HCT116 (cell line): ENCODE measurements at places on chromosomes 11 and 22. TPM values are rescaled to one million over a fixed set of nuclear protein-coding genes. Genes with fewer than 3 reads are reported as not detected.

DNA sequence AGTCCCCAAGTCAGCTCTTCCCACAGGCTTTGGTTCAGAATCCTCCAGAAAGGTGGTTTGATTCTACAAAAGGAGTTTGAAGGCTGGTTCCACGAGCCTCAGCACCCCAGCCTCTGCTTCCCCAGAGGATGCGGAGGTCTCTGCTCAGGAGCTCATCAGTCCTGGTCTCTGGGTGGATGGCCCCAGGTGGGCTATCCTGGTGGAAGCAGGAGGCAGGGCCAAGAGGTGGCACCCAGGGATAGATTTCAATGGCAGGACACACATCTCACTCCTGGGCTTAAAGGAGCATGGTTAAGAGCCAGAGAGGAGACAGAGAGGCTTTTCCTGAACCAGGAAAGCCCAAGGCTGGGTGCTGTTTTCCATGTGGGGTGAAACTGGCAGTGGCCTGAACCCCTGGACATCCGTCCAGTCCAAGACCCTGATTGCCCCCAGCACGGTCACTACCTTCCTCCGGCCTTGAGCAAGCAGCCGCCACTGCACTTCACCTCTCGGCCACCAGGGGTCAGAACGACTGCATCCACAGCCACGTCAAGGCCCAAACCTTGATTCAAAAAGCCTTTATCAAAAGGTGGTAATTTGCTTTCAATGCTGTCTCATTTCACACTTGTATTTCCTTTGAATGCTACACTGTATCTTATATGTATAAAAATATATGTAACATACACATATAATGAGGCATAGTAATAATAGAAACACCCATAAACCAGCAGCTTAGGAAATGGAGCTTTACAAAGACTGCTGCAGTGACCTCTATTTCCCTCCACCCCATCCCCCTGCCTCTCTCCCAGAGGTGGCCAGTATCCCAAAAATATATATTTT is 19.3 kb upstream of the FXYD2 start:
- no peaks in the 10 kb centered on the region for H3K36me3 ChIP-seq
- no peak overlapping the region for H3K4me3 ChIP-seq
- no peaks in the 10 kb centered on the region for H3K4me1 ChIP-seq
- peak; percentile 54 for DNase-seq

GRCh38 chr22:19068784-19069271 is 53.4 kb downstream of the DGCR2 start:
- no peaks in the 10 kb centered on the region for H3K4me1 ChIP-seq
- no peak overlapping the region for H3K27ac ChIP-seq
- no peaks in the 10 kb centered on the region for H3K27me3 ChIP-seq
- H3K4me3 ChIP-seq: no peak overlapping the region
- peaks cover 8% of the 10 kb centered on the region for H3K36me3 ChIP-seq

DNA sequence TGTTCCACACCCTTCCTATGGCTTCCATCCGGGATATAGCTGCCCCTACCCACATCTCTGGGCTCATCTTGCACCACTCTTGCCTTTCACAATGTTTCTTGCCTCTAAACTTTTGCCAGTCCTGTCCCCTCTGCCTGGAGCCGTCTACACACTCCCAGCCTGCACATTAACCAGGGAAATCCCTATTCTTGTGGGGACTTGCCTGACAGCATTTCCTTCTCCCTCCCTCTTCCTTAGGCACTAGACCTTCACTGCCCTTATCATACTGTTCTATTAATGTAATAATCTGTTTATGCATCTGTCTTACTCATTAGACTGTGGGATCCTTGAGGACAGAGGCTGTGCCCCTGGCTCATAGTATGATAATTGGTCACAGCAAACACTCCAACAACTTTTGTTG is 5.8 kb upstream of the TTC12 start:
- H3K27me3 ChIP-seq: peaks cover 9% of the 10 kb centered on the region
- DNase-seq: no peak
- H3K36me3 ChIP-seq: no peaks in the 10 kb centered on the region
- no peak overlapping the region for H3K27ac ChIP-seq
- no peak overlapping the region for H3K4me3 ChIP-seq

GRCh38 chr22:35482974-35483373 is 57.7 kb upstream of the RASD2 start:
- peaks cover 15% of the 10 kb centered on the region for H3K4me1 ChIP-seq
- DNase-seq: no peak
- H3K27me3 ChIP-seq: no peaks in the 10 kb centered on the region
- no peak overlapping the region for H3K4me3 ChIP-seq
- H3K27ac ChIP-seq: no peak overlapping the region

- H3K27me3 ChIP-seq: no peaks in the 10 kb centered on the region
- H3K4me1 ChIP-seq: no peaks in the 10 kb centered on the region
- H3K27ac ChIP-seq: no peak overlapping the region
- no peaks in the 10 kb centered on the region for H3K36me3 ChIP-seq
These were observed 4.2 kb downstream of the IL17REL start for GRCh38 chr22:50008151-50009040.

DNA sequence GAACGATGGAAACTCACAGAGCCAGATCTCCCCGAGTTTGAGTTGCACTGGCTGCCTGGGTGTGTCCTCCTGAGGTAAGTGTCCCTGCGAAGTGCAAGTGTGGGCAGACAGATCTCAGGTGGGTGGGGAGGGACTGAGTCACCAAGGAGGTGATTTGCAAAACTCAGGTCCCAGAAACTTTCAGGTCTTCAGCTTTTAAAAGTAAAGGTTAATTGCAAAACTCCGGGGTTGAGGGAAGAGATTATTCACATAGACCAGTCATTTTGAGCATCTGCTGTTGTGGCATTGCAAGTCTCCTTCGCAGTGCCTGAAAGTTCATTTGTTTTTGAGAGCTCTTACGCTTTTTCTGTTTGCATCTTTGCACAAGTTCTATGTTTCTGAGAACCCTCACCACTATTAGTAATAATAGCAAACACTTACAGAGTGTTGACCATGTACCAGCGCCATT is 7.1 kb downstream of the CD44 start:
- H3K36me3 ChIP-seq: peaks cover 9% of the 10 kb centered on the region
- peak overlapping the region; percentile 28; the same call in 1 of the 2 replicates for H3K27ac ChIP-seq
- no peak for DNase-seq
- H3K27me3 ChIP-seq: no peaks in the 10 kb centered on the region
- H3K4me3 ChIP-seq: no peak overlapping the region

- no peak overlapping the region for H3K4me3 ChIP-seq
- H3K27ac ChIP-seq: no peak overlapping the region
- DNase-seq: no peak
- no peaks in the 10 kb centered on the region for H3K27me3 ChIP-seq
- H3K4me1 ChIP-seq: no peaks in the 10 kb centered on the region
- no peaks in the 10 kb centered on the region for H3K36me3 ChIP-seq
These were observed 8.0 kb upstream of the FIBIN start for GRCh38 chr11:26985943-26986342.

DNA sequence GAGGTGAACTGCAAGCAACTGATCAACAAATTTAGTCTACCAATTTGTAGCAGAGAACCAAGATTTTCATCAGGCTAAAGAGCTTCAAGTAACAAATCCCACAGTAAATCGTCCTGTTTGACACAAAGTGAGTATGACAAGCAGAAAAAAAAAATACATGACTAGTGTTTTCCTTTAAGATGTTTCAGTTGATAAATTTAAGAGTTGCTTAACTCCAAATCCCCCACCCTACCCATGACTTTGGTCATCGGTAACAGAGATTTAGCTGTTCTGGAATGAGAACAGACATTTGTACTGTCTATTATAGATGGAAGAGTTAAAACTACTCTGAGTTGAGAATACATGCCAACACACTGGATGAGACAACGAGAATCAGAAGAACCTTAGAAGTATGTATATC is 165.0 kb upstream of the MTMR2 start:
- H3K4me3 ChIP-seq: no peak overlapping the region
- H3K27me3 ChIP-seq: no peaks in the 10 kb centered on the region; the same call in 1 of the 2 replicates
- H3K36me3 ChIP-seq: no peaks in the 10 kb centered on the region

DNA sequence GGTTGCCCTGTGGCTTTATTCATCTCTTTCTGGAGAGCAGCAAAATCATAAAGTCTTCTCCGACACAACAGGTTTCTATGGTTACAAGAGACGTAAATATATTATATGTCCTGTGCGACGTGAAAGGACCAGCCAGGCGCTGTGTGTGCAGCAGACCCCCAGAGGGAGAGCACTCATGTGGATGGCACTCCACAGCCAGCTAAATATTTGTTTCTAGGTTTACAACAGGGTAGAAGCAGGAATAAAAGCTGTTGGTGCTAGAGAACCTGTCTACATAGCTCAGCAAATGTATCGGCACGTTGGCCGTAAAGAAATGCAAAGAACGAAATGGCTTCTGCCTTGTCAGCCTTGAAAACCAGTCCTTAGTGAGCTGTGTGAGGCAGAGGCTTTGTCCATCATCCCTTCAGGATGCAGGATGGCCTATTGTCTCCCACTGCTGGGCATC is 133.8 kb upstream of the PITPNB start:
- H3K27ac ChIP-seq: no peak overlapping the region
- H3K27me3 ChIP-seq: peaks cover 51% of the 10 kb centered on the region
- no peaks in the 10 kb centered on the region for H3K36me3 ChIP-seq
- no peak for DNase-seq

DNA sequence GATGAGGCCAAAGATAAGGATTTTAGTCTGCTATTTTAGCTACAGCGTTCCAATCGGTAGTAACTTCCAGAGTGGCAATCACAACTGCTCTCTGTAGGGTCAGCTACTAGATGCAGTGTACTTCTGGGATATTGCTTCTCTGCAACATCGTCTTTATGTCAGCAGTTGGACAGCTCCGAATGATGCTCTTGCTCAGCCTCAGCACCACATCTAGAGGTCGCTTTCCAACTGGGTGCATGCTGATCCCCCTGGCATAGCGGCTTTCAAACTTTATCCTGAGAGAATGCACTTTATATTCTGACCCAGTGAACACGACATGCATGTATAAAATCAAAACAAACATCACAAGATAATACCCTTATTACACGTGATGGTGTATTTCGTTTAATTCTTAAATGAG is 219.6 kb downstream of the C11orf87 start:
- no peaks in the 10 kb centered on the region for H3K27me3 ChIP-seq
- H3K36me3 ChIP-seq: no peaks in the 10 kb centered on the region
- H3K4me3 ChIP-seq: no peak overlapping the region
- DNase-seq: no peak
- H3K4me1 ChIP-seq: no peaks in the 10 kb centered on the region
- H3K27ac ChIP-seq: no peak overlapping the region

DNA sequence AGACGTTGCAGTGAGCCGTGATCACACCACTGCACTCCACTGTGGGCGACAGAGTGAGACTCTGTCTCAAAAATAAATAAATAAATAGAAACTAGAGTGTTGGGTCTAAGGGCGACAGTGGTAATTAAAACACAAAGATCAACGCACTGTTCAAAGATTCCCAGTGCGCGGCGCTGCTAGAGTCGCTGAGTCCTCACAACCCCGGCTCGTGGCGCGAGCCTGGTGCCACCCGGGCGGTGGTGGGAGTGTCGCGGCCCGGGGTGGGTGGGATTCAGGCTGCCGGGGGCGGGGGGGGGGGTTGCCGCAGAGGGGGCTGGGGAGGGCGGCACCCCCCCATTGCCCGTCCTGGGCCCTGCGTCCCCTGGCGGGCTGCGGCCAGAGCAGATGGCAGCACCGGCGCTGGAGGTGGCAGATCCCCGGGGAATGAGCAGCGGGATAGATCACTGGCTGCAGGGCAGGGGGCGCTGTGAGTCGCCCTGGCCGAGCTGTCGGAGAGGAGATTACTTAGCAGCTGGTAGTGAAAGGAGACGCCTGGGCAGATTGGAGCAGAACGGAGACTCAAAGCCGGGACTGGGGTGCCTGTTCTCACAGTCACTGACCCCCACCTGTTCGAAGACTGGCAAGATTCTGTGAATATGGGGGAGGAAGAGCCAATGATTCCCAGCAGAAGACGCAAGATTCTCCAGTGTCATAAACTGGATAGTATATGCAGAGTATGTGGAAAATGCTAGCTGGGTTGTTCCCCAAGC is 30.2 kb upstream of the APOBEC3A start:
- peak; percentile 74 for DNase-seq
- H3K27ac ChIP-seq: peak overlapping the region; percentile 48
- H3K27me3 ChIP-seq: no peaks in the 10 kb centered on the region

- peak overlapping the region; percentile 18; the same call in 1 of the 2 replicates for H3K27ac ChIP-seq
- no peak for DNase-seq
- no peak overlapping the region for H3K4me3 ChIP-seq
These were observed 3.7 kb downstream of the TRMT112 start for GRCh38 chr11:64313491-64314145.

- H3K27ac ChIP-seq: no peak overlapping the region
- no peak overlapping the region for H3K4me3 ChIP-seq
- no peaks in the 10 kb centered on the region for H3K36me3 ChIP-seq
These were observed 44.1 kb upstream of the E2F8 start for GRCh38 chr11:19284881-19285280.

GRCh38 chr11:121589946-121590537 is 137.3 kb upstream of the SORL1-AS1 start:
- H3K27ac ChIP-seq: no peak overlapping the region
- H3K36me3 ChIP-seq: no peaks in the 10 kb centered on the region
- H3K4me1 ChIP-seq: peaks cover under 1% of the 10 kb centered on the region; the same call in 1 of the 2 replicates
- H3K27me3 ChIP-seq: no peaks in the 10 kb centered on the region
- no peak overlapping the region for H3K4me3 ChIP-seq

DNA sequence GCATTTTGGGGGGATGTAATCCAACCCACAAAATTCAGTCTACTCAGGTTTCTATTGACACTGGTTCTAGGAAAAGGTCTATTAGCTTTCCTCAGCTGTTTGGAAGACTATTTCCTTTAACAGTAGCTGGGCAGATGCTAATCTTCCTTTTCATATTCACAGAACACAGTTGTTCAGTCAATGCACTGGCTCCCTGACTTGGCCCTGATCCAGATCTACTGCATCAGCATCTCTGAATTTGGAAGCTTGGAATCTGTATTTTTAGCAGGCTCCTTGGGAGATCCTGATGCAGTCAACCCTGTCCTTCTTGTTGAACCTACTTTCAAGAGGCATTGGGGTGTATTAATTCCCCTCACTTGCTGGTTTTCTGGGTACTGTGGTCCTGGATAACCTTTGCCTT is 6.3 kb downstream of the HTATIP2 start:
- no peak overlapping the region for H3K4me3 ChIP-seq
- no peaks in the 10 kb centered on the region for H3K27me3 ChIP-seq
- DNase-seq: no peak

DNA sequence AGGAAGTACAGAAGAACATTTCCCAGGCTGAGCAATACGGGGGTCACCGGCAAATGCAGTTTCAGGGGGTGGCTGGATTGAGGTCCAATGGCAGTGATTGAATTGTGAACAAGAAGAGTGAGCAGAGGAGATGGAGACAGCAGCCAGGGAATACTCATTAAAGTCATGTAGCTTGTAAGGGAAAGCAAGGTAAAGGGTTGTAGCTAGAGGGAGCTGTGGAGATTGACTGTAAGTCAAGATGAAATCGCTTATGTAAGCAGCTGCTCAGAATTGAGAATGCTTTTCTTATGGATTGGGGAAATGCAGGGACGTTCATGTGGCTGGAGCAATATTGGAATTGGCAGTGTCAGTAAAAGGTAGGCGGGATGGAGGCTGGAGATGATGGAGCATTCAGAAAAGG is 111.4 kb upstream of the TBCEL start:
- no peak overlapping the region for H3K27ac ChIP-seq
- peaks cover 13% of the 10 kb centered on the region for H3K27me3 ChIP-seq
- no peak overlapping the region for H3K4me3 ChIP-seq
- H3K4me1 ChIP-seq: peaks cover 8% of the 10 kb centered on the region; the same call in 1 of the 2 replicates

GRCh38 chr11:127470306-127470884 is 469.8 kb upstream of the KIRREL3 start:
- DNase-seq: no peak
- H3K4me1 ChIP-seq: no peaks in the 10 kb centered on the region
- no peaks in the 10 kb centered on the region for H3K36me3 ChIP-seq
- H3K27me3 ChIP-seq: no peaks in the 10 kb centered on the region

Gene PHOX2A
- not detected for total RNA-seq

Gene INTS4
- total RNA-seq: 41.0 TPM

Gene OR51B4
- 43.7 TPM for total RNA-seq

Gene GGTLC2
- total RNA-seq: not detected

Gene PRR33
- not detected for total RNA-seq

Gene C11orf87
- total RNA-seq: 0.05 TPM

Gene NCR3LG1
- 1.5 TPM for total RNA-seq

Gene SLC22A8
- total RNA-seq: not detected
